Activated T-cell treated with anti-CD3 and anti-CD28 coated beads, Interleukin-2, amount 50 U/mL, for 1 hour (primary cell): ENCODE measurements at places on chromosomes 16 and 17.

- DNase-seq, result peak; percentile 27
Measured at GRCh38 chr17:74211141-74211911, 2.0 kb upstream of the TTYH2 start.

- DNase-seq, result no peak
Measured at GRCh38 chr17:79785900-79786810, 8.2 kb downstream of the CBX2 start.

DNA sequence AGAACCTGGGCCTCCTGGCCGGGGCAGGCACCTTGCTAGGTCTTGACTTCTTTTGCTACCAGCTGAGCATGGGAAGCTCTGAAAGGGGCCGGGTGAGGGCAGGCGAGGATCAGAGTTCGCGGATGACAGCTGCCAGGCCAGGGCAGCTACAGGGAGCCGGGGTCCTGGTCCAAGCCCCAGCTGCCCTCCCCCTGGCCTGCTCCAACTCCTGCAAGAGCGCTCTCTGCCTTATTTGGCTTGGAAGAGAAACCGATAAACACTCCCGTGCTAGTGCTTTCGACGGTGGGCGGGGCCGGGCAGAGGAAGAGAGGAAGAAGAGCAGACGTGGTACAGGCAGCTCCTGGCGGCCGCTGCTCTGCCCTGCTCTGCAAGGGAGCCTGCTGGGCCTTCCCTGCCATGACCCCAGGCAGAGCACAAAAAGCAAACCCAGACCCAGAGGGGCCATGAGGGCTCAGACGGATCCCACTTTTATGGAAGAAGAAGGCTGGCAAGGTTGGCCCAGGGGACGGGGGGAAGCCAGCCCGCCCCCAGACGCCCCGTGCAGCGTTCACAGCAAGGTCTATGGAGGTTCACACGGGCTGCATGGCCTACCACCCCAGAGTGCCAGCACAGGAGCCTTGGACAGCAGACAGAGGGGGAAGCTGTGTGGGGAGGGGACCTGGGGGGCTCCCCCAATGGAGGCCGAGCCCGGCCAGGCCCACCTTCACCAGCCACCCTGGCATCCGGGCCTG lies 25.6 kb downstream of the PIEZO1 start:
- DNase-seq, result peak; percentile 49

DNA sequence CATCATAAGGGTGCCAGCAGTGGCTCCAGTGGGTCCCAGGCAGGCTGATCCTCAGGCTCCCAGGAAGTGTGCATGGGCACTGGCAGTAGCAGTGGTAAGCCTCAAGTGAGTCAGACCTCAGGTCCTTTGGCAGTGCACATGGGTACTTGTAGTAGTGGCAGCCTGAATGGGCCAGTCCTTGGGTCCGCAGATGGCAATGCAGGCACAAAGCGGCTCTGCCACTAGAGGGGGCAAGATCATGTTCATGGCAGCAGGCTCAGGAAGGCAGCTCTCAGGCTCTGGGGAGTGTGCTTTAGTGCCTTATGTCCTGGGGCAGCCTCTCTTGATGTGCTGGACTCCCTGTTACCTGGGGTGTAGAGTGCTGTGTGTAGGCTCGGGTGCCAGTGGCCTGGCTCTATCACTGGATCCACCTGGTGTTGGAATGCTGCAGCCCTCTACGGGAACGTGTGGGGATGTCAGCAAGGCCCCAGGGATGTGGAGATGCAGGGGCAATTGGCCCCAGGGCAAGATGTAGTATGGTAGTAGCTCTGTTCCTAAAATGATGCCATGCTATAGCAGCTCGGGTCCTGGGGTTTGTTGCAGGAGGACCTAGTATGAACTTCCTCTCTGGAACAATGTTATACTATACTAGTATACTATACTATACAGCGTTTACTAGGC lies 11.0 kb downstream of the ACSM3 start:
- DNase-seq, result peak; percentile 50

- DNase-seq, result no peak
Measured at GRCh38 chr16:5604770-5605169, 507.2 kb upstream of the EEF2KMT start.

DNA sequence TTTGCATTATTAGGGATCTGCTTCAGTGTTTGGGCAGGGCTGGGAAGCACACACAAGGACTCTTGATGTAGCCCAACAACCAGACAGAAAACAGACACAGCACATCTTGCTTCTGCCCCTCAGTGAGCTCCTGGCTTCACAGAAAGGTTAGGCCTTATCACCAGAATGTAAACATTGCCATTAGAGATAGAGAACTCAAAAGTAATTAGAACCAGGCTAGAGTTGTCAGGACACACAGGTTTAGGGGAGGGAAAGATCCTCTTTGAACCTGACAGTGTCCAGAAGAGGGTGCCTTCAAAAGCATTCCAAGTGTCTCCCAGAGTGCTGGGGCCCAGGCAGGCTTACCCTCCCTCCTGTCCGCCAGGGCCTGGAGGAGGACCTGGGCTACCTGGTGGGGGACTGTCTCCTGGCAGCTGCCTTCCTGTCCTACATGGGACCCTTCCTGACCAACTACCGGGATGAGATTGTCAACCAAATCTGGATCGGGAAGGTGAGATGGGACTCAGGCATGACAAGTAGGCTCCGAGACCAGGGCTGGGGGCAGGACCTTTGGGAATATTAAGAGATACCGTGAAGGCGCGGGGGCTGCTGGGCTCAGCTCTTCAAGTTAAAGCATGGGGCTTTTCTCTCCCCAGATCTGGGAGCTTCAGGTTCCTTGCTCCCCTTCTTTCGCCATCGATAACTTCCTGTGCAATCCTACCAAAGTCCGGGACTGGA lies 16.9 kb upstream of the KDM6B start:
- no peak for DNase-seq

DNA sequence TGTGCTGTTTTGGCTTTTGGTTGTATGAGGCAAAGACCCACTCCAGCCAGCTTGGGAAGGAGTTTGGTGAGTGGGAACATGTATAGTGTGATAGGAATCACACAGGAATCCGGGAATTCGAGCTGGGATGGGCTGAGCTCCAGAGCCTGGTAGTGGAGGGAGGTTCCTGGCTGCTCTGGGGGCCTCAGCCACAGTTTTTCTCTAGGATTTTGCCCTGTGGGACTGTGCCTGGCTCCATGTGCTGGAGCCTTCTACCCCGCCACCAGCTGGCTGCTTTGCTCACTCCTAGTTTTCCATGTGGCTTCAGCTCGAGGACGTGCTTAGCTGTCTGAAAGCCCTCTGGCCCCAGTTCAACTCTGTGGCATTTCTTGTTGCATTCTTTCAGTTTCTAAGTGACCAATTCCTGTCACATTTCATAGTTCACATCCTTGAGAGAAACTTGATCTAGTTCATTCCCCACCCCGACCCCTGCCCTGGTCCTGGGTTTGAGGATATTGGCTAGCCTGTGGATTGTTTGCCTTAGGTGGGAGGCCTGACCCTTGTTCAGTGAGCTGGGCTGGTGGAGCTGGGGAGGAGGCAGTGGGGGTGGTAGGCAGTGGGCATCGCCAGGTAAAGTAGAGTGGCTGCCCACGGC lies 5.0 kb downstream of the SEC14L1 start:
- no peak for DNase-seq

- peak; percentile 46 for DNase-seq
Measured at GRCh38 chr17:77451894-77452852, 311.4 kb downstream of the SEC14L1 start.

GRCh38 chr16:72301523-72302236 lies 129.7 kb upstream of the PMFBP1 start:
- DNase-seq, result no peak

- DNase-seq, result no peak
Measured at GRCh38 chr16:20881503-20881878, 18.7 kb downstream of the DCUN1D3 start.

GRCh38 chr17:42669977-42670788 lies 6.6 kb downstream of the PLEKHH3 start:
- peak; percentile 65 for DNase-seq

DNA sequence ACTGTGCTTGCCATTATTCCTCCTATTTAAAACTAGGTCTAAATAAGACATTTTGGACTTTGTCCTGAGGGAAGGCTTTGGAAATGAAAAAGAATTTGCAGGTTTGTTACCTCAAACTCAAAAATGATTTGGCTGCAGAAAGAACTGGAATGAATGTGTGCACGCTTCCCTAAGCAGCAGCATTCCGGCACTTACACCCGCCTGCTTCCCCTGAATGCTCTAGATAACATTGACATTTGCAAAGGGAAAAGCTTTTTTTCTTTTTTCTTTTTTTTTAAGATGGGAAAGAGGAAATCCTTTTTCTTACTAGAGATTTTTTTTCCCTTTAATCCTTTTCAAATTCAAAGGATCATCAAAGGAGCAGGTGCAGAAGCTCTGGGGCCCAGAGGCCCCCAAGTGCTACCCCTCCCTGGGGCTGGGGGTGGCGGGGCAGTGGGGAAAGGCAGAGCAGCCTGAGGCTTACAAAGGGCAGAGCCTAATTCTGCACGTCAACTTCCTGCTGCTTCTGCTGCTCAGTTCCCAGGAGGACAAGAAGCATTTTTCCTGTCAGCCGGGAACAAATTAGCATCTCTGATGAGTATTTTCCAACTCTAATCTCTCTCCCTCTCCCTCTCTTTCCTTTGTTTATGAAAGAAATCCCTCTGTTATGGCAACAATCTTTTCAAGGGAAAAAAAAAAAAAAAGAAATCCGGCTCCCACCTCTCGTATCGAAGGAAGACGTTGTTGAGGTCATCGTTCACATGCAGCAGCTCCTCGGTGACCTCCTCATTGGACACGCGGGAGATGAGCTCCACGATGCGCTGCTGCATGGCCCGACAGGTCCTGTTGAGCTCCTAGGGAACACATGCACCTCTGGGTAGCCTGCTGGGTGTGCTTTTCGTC lies 32.1 kb upstream of the SREBF1 start:
- DNase-seq, result no peak
